ENCODE measurements at places on chromosomes 13 and 19.

DNA sequence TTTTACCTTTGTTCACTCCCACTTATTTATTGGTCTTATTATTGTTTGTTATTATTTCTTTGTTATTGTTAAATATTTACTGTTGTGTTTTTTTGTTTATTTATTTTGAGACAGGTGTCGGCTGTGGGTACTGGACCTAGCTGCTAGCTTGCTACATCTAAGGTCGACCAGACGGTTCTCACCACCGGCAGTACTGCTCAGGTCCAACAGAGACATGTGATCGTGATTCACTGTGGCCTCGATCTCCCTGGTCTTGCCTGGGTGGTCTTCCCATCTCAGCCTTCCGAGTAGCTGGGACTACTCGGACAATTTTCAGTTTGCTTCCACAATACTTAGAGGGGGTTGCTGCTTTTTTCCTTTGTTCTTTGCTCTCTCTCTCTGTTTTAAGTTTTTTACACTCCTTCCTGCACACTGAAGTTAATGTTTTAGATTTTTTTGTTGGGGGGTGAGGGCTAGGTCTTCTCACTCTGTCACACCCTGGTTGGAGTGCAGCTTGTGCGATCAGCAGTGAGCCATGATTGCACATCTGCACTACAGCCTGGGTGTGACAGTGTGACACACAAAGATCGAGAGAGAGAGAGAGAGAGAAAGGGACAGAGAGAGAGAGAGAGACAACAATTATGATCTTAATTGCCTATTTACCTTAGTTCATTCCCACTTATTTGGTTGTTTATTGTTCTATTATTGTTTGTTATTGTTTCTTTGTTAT lies 1432.4 kb downstream of the UQCRFS1 start:
- peak; percentile 7 for DNase-seq

- DNase-seq, result no peak
Observed at GRCh38 chr13:42041684-42042035, 6.8 kb upstream of the DGKH start.

DNA sequence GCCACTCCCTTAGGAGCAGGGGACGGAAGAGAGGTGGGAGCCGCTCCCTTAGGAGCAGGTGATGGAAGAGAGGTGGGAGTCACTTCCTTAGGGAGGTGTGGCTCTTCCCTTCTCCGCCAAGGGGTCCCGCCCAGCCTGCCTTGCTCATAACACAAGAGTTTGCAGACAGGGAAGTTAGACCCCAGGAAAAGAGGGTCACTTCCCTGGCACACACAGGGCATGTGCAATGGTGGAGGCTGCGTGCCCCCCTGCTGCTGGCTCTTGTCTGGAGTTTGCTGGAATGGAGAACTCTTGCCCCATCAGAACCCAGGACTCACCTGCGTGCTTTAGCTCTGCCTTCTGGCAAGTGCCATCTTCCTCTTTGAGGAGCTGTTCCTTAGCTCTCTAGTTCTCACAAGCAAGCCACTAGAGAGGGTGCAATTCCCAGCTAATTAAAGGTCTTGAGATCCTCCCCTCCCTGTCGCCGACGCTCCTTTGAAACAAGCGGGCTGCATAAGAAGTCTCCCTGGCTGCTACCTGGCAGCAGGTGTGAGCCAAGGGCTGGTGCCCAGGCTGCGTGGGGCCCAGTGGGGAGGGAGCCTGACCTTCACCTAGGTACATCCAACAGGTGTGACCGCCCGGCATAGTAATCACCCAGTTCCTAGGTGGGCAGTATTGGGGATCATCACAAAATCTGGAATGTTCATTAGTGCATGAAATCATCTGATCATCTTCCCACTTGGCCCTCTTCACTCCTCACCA lies 281.6 kb downstream of the ZNF536 start:
- no peak for DNase-seq

DNA sequence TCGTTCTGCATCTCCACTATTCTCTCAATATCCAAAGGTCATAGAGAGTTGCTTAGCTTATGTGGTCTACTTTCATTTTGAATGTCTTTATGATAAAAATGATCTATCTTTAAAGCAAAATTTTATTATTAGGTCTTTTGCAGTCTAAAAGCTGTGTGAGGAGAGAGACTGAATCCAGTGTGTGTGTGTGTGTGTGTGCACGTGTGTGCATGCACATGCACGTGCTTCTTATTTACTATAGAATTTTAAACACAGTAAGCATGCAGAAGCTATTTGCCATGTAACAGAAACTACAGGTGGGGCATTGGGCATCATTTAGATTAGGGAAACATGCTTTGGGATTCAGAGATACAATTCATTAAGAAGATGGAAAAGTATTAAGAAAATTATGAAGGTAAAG lies 136.0 kb upstream of the SPRY2 start:
- DNase-seq, result no peak

GRCh38 chr13:67791047-67791446 lies 560.9 kb upstream of the PCDH9 start:
- no peak for DNase-seq

DNA sequence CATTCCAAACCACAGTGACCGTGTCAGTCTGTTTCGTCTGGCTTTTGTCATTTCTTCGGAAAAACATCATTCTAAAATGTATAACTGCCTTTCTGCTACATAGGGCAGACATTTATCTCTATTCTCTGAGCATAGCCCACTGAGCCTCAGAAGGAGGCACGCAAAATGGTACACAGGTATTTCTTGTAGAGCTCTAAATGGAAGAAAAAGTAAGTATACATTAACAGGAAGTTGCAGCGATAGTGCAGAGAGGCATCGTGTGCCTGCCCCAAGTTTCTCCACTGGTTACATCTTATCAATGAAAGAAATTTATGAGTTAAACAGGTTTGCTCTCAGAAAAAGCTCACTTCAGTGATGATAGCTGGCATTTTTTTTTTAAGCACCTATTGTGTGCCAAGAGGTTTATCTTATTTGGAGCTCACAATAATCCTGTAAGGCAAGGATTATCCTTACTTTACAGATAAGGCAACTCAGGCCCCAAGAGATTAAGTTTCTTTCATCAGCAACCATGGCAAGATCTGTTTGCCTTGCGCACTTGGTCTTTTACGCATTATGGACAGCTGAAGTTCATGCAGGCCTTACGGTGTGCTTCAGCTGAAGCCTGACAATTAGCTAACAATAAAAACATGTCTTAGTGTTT lies 1.2 kb upstream of the RCBTB2 start:
- DNase-seq, result no peak

DNA sequence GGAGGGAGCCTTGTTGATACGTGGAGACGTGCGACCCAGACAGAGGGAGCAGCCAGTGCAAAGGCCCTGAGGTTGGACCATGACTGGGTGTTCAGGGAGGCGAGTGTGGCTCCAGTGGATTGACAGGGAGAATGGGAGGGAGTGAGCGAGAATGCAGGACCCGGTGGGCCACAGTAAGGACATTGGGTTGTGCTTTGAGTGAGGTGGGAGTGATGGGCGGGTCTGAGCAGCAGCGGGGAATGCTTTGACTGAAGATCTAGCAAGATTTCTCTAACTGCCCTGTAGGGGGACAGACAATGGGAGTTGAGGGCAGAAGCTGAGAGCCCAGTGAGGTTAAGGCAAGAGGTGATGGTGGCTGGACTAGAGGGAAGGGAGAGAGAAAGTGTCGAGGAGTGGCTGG lies 7.7 kb upstream of the NANOS2 start:
- DNase-seq, result no peak

GRCh38 chr19:35346193-35347052 lies 1.3 kb upstream of the FFAR1 start:
- DNase-seq, result peak; percentile 51

- DNase-seq, result no peak
Observed at GRCh38 chr19:752652-753517, 2.0 kb downstream of the MISP start.
